Naive B cell (primary cell): ENCODE measurements at places on chromosomes 16 and 17. TPM values are rescaled to one million over a fixed set of nuclear protein-coding genes. Genes with fewer than 3 reads are reported as not detected.

The TBC1D16 gene
- polyA plus RNA-seq = 1.4 TPM

The C17orf78 gene
- not detected for polyA plus RNA-seq

The PRSS22 gene
- not detected for polyA plus RNA-seq

The PLD6 gene
- polyA plus RNA-seq = 1.9 TPM

GRCh38 chr16:11342021-11342855 is 3.0 kb upstream of the RMI2 start:
- no peak overlapping the region for H3K27ac ChIP-seq
- no peaks in the 10 kb centered on the region for H3K27me3 ChIP-seq
- peaks cover 14% of the 10 kb centered on the region for H3K4me1 ChIP-seq
- H3K36me3 ChIP-seq = peaks cover 7% of the 10 kb centered on the region

DNA sequence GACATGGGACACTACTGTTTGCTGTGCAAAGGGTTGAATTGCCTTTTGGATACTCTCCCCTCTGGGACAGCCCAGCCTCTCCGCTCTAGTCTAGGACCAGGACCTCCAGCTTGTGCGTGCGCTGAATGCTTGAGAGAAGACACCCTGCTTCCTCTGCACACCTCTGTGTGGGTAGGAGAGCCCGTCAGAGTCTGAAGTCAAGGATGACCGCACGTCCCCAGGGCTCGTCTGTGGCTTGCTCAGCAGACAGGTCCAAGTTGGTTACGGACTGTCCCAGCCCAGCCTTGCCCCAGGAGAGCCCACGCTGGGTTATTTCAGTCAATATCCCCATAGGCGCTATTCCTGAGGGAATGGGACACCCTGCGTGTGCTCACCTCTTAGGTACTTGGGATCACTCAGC is 3.7 kb downstream of the C16orf89 start:
- H3K27ac ChIP-seq = no peak overlapping the region
- H3K4me1 ChIP-seq = no peaks in the 10 kb centered on the region
- no peaks in the 10 kb centered on the region for H3K36me3 ChIP-seq

DNA sequence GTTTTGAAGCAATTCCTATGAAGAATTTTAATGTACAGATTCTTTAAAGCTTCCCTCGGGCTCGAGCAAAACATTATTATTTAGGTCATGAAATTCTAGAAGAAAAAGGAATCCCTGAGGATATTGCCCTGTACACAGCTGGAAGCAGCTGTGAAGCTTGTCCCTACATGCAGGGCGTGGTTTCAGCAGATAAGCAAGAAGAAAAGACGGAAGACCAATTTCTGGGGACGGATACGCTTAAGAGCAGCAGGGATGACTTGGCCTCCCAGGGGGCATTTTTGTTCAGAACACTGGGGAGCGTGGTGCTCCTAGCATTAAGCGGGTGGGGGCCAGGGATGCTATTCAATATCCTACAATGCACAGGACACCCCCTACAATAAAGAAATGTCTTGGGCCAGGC is 34.3 kb downstream of the LITAF start:
- no peak overlapping the region for H3K4me3 ChIP-seq
- H3K36me3 ChIP-seq = peaks cover 54% of the 10 kb centered on the region
- no peaks in the 10 kb centered on the region for H3K27me3 ChIP-seq
- DNase-seq = no peak

- no peak for DNase-seq
- H3K4me1 ChIP-seq = peaks cover 2% of the 10 kb centered on the region
- peaks cover 28% of the 10 kb centered on the region for H3K27me3 ChIP-seq
- H3K4me3 ChIP-seq = no peak overlapping the region
Observed at GRCh38 chr16:22727285-22728166, 86.4 kb upstream of the HS3ST2 start.

- peaks cover 4% of the 10 kb centered on the region for H3K27me3 ChIP-seq
- no peak for DNase-seq
- no peaks in the 10 kb centered on the region for H3K36me3 ChIP-seq
- no peak overlapping the region for H3K4me3 ChIP-seq
Observed at GRCh38 chr17:38328620-38329019, 15.1 kb downstream of the GPR179 start.

GRCh38 chr17:27535178-27535928 is 79.1 kb downstream of the KSR1 start:
- DNase-seq = no peak
- no peak overlapping the region for H3K27ac ChIP-seq
- no peaks in the 10 kb centered on the region for H3K36me3 ChIP-seq
- no peaks in the 10 kb centered on the region for H3K27me3 ChIP-seq
- no peak overlapping the region for H3K4me3 ChIP-seq
